ENCODE measurements at places on chromosomes 12 and 14.

DNA sequence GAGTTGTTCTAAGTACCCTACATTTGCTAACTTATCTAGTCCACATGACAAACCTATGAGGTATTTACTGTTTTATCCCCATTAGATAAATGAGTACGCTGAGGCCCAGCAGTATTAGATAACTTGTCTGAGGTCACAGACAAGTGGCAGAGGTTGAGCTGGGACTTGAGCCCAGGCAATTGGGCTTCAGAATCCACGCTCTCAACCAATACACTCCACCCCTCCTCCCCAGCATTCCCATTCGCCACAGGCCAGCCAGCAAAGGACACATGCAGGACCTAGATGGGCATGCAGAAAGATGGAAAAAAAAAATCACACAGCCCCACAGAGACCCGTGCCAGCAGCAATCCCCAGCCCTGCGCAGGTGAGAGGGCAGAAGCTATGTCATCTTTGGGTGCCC is 12.4 kb downstream of the HDAC7 start:
- no peak for DNase-seq

- DNase-seq: no peak
Measured at GRCh38 chr14:22341049-22341448, 248.0 kb downstream of the DAD1 start.

- DNase-seq: no peak
Measured at GRCh38 chr12:2395354-2395977, 342.7 kb downstream of the CACNA1C start.

- no peak for DNase-seq
Measured at GRCh38 chr12:127539226-127539858, 727.6 kb upstream of the TMEM132C start.

DNA sequence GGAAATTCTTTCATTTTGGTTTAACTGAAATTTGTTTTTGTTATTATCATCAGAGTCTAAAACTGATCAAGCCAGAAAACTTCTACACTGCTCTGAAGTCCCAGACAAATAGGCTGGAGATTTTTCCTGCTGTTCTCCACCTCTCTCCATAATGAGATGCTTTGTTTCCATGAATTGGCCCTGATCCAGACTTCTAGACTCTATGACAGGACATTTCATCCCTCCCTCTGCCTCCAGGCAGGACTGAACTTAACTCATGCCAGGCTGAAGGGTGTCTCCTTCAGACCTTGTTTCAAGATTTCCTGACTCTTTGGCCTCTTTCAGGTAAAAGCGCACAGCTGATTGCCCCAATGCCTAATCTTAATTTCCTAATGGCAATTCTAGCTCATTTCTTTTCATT is 69.1 kb upstream of the HOXC13 start:
- no peak for DNase-seq

DNA sequence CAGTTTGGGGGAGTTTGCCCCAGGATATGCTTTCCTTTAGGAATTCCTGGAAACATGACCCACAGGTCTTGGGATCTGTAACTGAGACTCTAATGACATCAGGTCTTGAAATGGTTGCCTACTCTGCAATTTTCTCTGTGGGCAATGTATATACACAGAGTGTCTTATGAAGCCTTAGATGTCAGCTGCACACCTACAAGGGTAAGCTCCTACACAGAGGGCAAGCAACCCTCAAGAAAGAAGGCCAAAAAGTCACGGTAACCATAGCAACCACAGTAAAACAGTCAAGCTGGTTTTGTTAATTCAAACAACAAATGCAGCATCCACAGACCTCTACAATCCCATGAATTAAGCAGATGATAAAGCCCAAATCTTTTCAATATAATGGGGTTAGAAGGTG is 293.0 kb downstream of the SSPN start:
- DNase-seq: no peak

DNA sequence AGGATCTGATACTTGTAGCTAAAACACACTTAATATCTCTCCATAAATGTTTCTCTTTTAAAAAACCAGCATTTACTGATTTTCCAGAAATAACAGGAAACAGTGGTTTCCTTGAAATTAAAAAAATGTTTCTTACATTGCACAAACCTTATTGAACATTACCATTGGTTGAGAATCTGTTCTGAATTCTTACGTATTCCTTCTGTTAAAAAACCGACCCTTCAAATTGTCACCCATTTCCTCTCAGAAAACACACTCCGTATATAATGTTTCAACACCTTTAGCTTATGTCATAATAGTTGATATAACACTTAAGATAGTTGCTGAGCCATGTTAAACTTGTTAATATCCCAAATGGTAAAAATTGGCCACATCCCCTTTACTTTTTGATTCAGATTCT is 51.2 kb downstream of the MSRB3 start:
- no peak for DNase-seq

DNA sequence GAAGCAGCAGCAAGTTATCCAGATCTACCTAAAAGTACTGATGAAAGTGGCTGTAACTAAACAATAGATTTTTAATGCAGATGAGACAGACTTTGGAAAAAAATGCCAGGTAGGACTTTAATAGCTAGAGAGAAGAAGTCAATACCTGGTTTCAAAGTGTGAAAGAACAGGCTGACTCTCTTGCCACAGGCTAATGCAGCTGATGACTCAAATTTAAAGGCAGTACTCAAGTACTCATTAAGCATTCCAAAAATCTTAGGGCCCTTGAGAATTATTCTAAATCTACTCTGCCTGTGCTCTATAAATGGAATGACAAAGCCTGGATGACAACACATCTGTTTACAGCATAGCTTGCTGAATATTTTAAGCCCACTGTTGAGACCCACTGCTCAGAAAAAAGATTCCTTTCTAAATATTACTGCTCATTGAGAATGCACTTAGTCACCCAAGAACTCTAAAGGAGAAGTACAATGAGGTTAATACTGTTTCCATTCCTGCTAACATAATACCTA is 68.6 kb upstream of the SYT1 start:
- DNase-seq: no peak

DNA sequence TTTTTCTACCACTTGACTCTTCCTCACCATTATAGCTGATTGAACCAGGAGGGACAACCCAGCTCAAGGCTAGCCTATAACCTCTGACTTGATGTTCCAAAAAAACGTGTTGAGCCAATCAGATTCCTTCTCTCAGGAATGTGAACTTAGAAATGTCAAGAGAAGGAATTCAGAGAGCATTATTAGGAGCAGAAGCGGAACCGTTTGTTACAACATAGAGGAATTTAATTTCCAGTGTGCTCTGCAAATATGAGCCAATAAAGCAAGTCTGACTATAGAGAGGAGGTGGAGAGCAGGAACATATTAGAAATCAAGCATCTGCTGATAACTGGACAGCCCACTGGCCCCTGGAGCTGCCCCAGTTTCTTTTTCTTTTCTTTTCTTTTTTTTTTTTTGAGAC is 15.3 kb upstream of the PELI2 start:
- DNase-seq: no peak

GRCh38 chr12:125092872-125093680 is 27.8 kb downstream of the AACS start:
- no peak for DNase-seq

DNA sequence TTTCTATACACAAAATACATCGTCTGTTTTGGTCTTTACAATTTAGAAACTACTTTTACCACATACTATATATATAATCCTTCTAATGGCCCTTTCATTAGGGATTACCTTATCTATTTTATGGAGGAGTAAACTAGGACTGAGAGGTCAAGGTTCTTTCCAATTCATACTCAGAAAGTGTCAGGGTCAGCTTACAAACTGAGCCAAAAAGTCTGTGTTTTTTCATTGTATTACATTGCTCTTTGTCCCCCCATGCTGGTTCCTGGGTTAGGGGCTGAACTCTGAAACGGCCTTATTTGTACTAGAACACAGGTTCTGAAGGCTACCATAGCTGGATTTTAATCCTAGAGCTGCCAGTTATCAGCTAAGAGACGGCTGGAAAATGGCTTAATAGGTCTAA is 368.1 kb downstream of the GRIN2B start:
- no peak for DNase-seq

GRCh38 chr14:60151715-60152114 is 13.5 kb downstream of the DHRS7 start:
- DNase-seq: peak; percentile 4

GRCh38 chr12:116125956-116126566 is 151.4 kb downstream of the MED13L start:
- no peak for DNase-seq

DNA sequence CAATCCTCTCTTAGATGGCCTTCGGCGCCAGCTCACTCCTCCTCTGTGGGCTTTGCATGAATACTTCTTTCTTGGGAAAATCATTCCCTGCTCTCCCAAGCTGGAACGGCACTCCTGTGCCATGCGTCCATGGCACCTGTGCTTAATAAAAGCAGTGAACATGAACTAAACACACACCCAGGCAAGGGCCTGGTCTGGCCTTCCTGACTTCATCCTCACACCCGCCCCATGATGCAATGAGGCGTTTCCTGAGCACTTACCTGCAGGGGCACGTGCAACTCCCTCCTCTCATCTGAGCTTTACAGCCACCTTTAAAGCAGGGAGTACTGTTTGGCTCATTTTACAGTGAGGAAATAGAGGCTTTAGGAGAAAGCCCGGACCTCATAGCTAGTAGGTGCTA is 219.8 kb downstream of the SLC41A2 start:
- no peak for DNase-seq

- DNase-seq: no peak
Measured at GRCh38 chr12:54954801-54955200, 29.8 kb downstream of the TESPA1 start.

- no peak for DNase-seq
Measured at GRCh38 chr12:59486827-59487226, 109.0 kb upstream of the SLC16A7 start.

GRCh38 chr12:130435826-130436225 is 98.1 kb downstream of the PIWIL1 start:
- no peak for DNase-seq

DNA sequence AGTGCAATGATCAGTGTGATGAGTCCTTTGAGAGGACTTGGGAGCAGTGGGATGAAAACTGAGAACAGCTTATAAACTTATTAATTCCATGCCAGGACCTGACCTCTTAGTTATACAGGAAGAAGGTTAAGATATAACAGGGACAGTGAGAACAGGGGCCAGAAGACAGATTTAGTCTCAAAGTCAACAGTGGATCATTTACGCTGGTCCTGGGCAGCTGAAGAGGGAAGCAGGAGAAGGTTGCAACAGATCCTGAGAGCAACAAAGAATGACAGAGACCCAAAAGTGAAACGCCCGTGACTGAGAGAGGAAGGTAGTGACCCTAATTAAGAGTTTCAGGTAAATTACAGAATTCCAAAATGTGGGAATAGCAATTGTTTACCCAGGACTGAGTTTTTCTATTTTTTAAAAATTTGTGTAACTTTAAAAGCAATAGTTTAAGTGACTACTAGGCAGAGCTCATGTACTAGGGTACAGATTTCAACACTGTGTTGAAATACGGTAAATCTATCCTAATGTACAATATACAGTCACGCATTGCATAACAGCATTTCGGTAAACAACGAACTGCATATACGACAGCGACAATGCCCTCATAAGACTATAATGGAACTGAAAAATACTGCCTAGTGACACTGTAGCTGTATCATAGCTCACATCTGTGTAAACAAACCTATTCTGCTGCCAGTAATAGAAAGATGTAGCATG is 77.7 kb upstream of the GNPNAT1 start:
- no peak for DNase-seq

GRCh38 chr12:109179927-109180326 is 63.5 kb downstream of the ACACB start:
- DNase-seq: no peak
